ENCODE measurements at places on chromosomes 16 and 17.

DNA sequence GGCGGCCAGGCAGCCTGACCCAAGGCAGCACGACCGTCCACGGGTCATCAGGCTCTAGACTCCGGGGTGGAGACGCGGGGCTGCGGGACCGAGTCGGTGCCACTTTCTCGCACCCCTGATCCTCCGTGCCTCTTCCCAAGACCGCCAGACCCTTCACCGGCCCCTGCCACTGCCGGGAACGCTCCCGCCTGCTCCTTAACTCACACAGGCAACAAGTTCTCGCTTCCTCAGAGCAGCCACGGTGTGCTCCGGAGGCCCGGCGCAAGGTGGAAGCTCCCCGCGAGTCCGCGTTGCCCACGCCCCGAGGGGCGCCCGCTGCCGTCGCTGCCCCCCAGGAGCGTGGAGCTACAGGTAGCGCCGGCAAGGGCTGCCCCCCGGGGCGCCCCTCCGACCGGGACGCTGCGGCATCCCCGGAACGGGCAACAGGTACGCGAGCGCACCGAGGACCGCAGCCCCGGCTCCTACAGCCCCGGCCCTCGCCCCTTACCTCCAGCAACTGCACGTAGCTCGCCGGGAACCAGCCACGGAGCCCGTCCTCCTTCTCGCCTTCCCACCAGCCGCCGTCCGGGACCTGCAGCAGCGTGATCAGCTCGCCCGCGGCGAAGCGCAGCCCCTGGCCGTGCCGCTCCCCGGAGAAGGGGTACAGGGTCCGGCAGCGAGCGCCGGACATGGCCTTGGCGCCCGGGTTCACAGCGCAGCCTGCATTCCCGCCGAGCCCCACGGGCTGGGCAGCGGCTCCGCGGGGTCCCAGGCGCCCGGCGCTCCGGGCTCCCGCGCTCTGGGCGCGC is 491 bp downstream of the GAS7 start:
- DNase-seq = no peak

GRCh38 chr17:82394278-82394677 is 22.7 kb downstream of the UTS2R start:
- no peak for DNase-seq

- DNase-seq = no peak
These were observed 30.2 kb downstream of the BMERB1 start for GRCh38 chr16:15464401-15465186.

DNA sequence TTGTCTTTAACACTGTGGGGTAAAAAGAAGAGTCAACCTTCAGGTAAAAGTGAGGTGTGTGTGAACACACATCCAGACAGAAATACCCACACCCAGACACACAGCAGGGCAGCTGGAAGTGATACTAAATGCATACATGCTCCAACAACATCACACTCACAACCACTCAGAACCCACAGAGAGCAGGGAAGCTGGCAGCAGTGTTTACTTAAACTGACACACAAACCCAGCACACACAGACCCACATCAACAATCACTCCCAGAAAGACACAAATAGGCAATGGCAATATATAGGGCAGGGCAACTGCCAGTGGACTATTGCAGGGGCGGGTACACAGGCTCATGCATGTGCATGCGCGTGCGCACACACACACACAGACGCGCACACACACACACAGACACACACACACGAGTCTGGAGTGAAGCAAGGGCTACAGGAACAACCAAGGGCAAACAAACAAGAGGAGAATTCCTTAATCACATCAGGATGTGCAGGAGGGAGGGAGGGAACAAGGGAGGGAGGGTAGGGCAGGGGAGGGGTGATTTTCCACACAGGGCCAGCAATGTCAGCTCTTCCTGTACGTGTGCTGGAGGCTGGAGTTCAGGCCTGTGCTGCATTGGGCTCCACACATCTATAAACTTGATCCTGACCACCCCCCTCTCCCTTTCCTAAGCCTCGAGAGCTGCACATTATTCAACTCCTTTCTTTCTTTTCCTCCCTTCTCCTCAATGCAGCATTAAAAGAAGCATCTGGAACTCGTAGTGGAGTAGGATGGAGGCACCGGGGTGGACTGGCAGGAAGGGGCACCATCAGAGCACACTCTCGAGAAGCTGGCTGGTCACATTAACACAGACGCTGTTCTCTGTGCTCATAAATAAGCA is 30.1 kb downstream of the HIC1 start:
- no peak for DNase-seq

GRCh38 chr16:84436196-84436595 is 67.9 kb downstream of the ATP2C2 start:
- DNase-seq = no peak

DNA sequence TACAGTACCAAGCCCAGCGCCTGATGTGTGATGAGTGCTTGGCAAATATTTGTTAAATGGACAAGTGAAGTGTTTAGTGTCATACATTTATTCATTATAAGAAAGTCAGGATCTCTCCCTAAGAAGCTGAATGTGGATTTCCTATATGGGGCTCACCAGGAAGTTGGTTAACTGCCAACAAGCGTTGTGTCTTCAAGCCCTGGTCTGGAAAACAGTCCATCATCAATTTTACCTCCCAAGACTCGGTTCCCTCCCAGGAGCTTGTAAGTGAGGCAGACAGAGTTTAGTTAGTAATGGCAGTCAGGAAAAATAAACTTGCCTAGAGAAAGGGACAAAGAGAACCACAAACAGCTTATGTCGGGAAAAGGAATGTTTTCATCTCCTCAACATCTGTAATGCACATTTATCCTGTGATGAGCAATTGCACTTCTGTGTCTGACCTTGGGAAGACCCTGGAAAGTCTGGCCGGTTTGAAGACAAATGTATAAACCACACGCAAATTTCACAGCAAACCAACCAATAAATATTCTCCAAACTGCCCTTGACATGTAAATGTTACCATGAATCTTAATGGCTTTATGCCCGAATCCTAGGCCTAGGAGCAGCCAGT is 28.3 kb downstream of the C16orf95 start:
- DNase-seq = no peak
